Neuronal stem cell (in vitro differentiated cells): ENCODE measurements at places on chromosomes 7 and 10.

GRCh38 chr10:4834898-4835405, 8.9 kb downstream of the AKR1E2 start:
- H3K27me3 ChIP-seq, result no peaks in the 10 kb centered on the region
- H3K27ac ChIP-seq, result no peak overlapping the region
- no peak for DNase-seq
- H3K4me1 ChIP-seq, result no peaks in the 10 kb centered on the region

GRCh38 chr10:130500261-130501000, 364.2 kb downstream of the GLRX3 start:
- H3K4me3 ChIP-seq, result no peak overlapping the region
- H3K27me3 ChIP-seq, result no peaks in the 10 kb centered on the region
- no peaks in the 10 kb centered on the region for H3K36me3 ChIP-seq

GRCh38 chr10:20976891-20977290, 79.8 kb upstream of the NEBL start:
- no peak overlapping the region for H3K4me3 ChIP-seq
- no peaks in the 10 kb centered on the region for H3K36me3 ChIP-seq
- H3K27me3 ChIP-seq, result no peaks in the 10 kb centered on the region
- H3K4me1 ChIP-seq, result peaks cover 4% of the 10 kb centered on the region
- H3K27ac ChIP-seq, result peak overlapping the region; percentile 27
- no peak for DNase-seq

DNA sequence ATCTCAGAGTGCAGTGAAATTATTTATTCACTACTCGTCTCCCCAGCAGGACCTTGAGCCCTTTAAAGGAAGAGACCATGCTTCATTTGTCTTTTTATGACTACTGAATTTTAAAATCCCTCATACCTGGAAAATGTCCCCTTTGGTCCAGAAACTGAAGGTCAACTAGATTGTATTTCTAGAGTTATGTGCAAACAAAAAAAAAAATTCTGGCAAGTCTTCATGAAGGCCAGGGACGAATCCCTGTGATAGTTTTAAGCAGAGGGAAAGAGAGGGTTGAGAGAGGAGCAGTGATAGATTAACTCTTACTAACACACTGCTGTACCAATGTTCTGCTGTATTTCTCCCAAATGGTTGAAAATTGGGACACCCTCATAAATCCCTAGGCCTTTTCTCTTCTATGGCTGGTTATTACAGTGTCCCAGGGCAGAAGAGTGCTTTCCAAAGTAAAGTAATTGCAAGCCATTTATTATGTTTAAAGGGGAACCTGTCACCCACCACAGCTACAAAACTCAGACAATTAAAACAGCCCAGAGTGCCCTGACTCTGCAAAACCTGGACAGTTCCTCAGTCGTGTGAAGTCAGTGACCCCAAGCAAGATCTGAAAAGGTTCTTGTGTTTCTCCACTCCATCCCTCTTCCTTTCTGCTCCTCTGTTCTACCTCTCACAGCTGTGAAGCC, 182.8 kb upstream of the AOAH start:
- H3K27me3 ChIP-seq, result no peaks in the 10 kb centered on the region
- no peak overlapping the region for H3K4me3 ChIP-seq
- no peak for DNase-seq

DNA sequence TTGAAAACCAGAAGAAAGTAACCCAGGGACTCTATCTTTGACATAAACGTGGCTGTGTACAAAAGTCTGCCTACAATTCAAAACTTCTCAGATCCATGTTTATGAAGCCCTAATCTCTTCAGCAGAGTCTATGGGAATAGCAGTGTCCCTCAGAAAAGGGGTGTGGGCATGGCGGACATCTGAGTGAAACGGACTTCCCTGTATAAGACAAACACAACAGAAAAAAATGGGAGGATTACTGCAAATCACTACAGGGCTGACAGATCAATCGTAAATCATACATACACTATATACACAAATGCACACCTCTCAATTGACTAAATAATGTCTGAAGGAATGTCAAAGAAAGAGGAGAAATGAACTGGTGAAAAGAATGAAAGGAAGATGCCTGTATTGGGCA, 114.0 kb downstream of the ATE1 start:
- no peaks in the 10 kb centered on the region for H3K27me3 ChIP-seq
- no peak for DNase-seq
- no peak overlapping the region for H3K27ac ChIP-seq
- H3K4me3 ChIP-seq, result no peak overlapping the region
- H3K36me3 ChIP-seq, result peaks cover 3% of the 10 kb centered on the region
- no peaks in the 10 kb centered on the region for H3K4me1 ChIP-seq

GRCh38 chr7:44320141-44320540, 5.3 kb downstream of the CAMK2B start:
- H3K4me3 ChIP-seq, result no peak overlapping the region
- peaks cover 79% of the 10 kb centered on the region for H3K27me3 ChIP-seq
- no peak overlapping the region for H3K27ac ChIP-seq
- no peaks in the 10 kb centered on the region for H3K4me1 ChIP-seq

DNA sequence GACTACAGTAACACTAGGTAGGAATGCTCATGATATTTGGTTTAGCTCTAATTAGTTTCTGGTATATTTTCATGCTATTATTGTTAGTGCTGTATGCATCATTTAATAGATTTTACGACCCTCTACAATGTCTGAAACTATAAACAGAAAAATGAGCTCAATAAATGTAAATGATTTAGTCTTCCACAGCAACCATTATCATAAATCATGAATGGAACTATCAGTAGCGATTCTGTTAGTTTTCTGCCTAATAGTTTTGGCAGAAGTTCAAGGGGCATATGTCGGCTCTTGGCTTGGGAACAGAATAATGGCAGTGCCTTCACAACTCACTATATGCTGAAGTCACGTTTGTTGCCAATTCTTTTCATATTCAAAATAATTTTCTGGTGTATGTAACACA, 494.8 kb downstream of the PARD3 start:
- H3K27me3 ChIP-seq, result no peaks in the 10 kb centered on the region
- H3K27ac ChIP-seq, result no peak overlapping the region
- no peaks in the 10 kb centered on the region for H3K4me1 ChIP-seq
- DNase-seq, result no peak

DNA sequence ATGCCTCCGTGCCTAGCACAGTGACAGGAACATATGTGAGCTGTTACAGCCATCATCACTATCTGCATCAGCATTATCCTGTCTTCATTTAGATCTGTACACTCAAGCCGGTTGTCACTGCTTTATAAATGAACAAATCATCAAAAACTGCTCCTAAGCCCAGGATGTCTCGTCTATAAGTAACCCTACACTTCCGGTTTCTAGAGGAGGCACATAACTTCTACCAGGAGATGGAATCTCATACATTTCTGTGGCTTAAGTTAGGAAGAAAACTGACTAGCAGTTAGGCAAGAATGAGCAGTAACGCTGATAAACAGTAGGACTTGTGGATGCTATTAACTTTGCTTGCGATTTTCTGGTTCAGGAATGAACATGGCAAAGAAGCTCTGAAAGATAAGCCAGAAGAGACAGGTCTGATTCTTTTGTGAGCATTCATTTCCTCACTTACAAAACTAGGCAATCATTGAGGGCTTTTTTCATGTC, 1199.2 kb downstream of the SORCS3 start:
- no peak overlapping the region for H3K27ac ChIP-seq
- no peaks in the 10 kb centered on the region for H3K27me3 ChIP-seq
- H3K36me3 ChIP-seq, result no peaks in the 10 kb centered on the region
- DNase-seq, result no peak

- H3K27me3 ChIP-seq, result no peaks in the 10 kb centered on the region
- H3K4me1 ChIP-seq, result peaks cover 8% of the 10 kb centered on the region
- DNase-seq, result no peak
- H3K36me3 ChIP-seq, result no peaks in the 10 kb centered on the region
- H3K4me3 ChIP-seq, result no peak overlapping the region
Measured at GRCh38 chr10:67663449-67664087, 32.4 kb downstream of the CTNNA3 start.

DNA sequence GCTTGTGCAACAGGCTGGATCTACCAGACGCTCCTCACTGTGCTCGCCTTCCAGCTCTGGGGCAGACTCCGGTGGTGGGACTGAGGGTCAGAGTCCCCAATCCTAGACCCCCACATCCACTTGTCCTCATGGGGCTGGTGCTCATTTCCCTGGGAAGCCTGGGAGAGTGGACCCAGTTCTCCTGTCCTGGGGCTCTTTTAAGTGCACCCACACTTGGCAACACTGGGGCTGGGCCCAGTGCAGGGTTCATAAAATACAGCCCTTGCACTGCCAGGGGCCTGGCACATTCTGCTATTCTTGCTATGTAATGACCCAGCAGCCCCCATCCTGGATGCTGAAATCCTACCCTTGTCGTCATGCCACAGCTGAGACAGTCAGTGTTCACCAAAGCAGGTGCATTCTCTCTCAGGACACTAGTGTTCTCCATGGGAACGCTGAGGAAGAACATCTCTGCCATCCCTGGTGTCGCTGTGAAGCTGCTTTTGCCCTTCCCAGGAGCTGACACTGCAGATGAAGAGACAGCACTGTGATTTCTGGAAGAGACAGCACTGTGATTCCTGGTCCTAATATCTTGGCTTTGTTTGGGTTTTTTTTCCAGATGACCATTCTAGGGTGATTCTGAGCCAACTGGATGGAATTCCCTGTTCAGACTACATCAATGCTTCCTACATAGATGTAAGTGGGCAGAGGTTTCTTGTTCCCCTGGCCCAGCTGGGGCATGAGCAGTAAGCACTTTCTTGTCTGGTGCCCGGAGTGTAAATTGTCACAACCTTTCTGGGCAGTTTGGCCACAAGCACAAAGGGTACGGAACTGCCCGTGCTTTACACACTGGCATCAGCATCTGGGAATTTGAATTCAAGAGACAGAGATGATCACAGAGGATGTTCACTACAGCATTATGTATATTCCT, 65.6 kb downstream of the MKI67 start:
- H3K4me3 ChIP-seq, result no peak overlapping the region
- DNase-seq, result no peak
- peaks cover 3% of the 10 kb centered on the region for H3K36me3 ChIP-seq
- peaks cover 9% of the 10 kb centered on the region for H3K4me1 ChIP-seq
- no peak overlapping the region for H3K27ac ChIP-seq
- no peaks in the 10 kb centered on the region for H3K27me3 ChIP-seq

DNA sequence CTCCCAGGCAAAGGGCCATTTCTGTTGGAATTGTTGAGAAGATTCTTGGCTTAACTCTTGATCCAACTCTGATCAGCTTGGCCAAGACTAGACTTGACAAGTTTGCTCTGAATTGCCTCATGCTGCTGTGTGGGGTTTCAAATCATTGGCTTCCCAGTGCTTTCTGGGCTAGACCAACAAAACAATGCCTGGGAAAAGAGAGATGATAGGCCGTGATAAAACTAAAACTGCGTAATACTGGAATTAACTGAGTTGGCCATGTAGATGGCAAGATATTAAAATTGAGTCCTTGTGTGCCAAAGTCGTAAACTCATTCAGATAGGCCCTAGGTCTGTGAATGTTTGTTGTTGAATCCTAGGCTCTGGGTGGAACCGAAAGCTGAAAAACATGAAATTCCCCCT, 222.6 kb downstream of the MGMT start:
- no peak overlapping the region for H3K4me3 ChIP-seq
- H3K4me1 ChIP-seq, result no peaks in the 10 kb centered on the region
- no peak for DNase-seq
- H3K36me3 ChIP-seq, result no peaks in the 10 kb centered on the region
- H3K27ac ChIP-seq, result no peak overlapping the region

DNA sequence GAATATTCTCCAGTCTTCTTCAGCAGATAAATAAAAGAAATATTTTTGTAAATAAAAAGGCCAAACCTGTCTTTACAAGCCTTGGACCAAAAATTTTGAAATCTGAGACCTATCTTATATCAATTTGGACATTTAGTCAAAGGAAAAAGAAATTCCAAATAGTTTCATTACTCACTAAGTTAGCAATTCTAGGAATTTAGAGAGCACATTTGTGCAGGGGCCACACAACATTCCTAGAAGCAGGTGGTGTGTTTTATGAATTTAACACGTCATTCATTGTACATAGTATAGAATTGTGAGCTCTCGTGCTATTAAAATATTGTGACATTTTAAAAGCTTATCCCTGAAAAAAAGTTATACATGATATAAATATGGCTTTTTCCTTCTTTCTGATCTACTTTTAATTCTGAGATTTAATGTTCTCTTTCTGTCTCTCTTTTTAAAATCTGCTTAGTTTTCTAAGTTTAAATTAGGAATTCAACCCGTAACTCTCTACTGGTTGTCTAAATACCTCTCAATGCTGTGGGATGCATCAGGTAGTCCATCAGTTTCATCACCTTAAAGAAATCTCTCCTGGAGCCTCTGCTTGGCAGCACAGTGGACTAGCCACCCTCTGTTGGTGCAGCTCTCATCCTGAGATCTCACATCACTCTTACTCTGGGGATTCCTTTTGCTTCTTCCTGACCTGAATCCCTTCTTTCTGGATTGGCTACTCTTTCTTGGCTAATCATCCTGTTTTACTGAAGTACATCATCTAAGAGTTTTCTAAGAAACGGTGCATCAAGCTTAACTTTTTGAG, 124.5 kb downstream of the SEMA3E start:
- H3K4me1 ChIP-seq, result no peaks in the 10 kb centered on the region
- no peak overlapping the region for H3K27ac ChIP-seq
- no peaks in the 10 kb centered on the region for H3K36me3 ChIP-seq
- no peak overlapping the region for H3K4me3 ChIP-seq
- DNase-seq, result no peak

DNA sequence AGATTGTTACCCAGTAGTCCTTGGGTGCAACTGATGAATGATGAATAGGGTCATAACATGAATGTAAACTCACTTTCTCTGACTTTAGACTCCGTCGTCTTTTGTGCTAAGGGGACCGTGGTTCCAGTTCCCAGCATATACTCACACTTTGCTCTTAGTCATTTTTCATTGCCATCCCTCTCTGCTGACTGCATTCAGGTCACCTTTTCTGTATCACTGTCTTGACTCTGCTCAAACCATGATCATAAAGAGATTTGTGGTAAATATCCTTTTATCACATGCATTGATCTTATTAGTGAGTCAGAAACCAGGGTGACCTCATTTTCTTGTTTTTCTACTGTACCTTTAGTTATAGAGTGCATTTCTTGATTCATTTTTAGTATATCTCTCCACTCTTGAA, 141.1 kb upstream of the AGR3 start:
- H3K36me3 ChIP-seq, result no peaks in the 10 kb centered on the region
- no peaks in the 10 kb centered on the region for H3K27me3 ChIP-seq
- H3K27ac ChIP-seq, result no peak overlapping the region
- no peak overlapping the region for H3K4me3 ChIP-seq

GRCh38 chr10:75253281-75254220, 17.8 kb upstream of the COMTD1 start:
- H3K4me3 ChIP-seq, result no peak overlapping the region
- no peaks in the 10 kb centered on the region for H3K4me1 ChIP-seq
- H3K27ac ChIP-seq, result no peak overlapping the region
- no peaks in the 10 kb centered on the region for H3K36me3 ChIP-seq
- no peak for DNase-seq

DNA sequence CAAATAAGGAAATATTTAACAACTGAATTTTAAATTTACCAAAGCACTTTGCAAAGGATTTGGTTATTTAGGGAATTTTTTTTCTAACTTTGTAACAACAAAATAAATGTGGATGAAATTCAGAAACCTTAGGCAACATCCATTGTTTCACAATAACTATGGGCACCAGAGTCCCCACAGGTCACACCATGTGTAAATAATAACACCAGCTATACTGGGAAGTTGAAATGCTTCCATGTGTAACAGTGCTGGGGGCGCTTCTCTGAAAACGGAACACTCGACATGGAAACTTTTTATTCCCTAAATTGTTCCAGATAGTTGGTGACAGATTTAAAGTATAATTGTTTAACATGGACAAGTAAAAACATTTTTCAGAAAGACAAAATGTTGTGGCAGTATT, 818.6 kb downstream of the TNS3 start:
- H3K27ac ChIP-seq, result no peak overlapping the region
- no peaks in the 10 kb centered on the region for H3K4me1 ChIP-seq
- no peaks in the 10 kb centered on the region for H3K27me3 ChIP-seq
- no peaks in the 10 kb centered on the region for H3K36me3 ChIP-seq

- H3K4me1 ChIP-seq, result peaks cover 59% of the 10 kb centered on the region
- no peak overlapping the region for H3K27ac ChIP-seq
- H3K4me3 ChIP-seq, result no peak overlapping the region
- H3K36me3 ChIP-seq, result no peaks in the 10 kb centered on the region
- DNase-seq, result no peak
Measured at GRCh38 chr7:151246851-151247580, 1.5 kb downstream of the SMARCD3 start.
